Memory B cell (primary cell): ENCODE measurements at places on chromosomes 6 and 20.

GRCh38 chr20:50336661-50337060, 146.0 kb downstream of the CEBPB start:
- no peak for DNase-seq

- no peak for DNase-seq
Observed at GRCh38 chr6:139131736-139132280, 3.1 kb upstream of the HECA start.

DNA sequence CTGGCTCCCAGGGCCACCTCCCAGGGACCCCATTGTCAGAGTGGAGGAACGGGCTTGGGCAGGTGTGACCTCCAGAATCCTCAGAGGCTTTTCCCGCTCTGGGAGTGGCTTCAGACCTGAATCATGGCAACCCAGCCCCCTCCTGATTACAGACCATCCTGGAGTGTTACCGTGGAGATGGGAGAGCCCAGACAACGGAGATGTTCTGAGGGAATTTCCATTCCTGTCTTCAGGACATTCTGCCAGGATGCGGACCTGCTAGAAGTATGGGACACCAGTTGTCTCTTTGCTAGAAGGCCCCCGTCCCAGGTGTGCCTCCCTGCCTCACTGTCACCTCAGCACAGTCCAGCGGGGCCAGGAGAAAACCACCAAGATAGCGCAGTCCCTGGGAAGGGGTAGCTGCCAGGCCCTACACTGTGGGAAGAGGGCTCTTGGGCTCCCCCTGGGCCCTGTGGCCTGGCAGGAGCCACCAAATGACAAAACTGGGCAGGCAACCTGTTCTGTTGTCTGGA, 109.9 kb downstream of the PSMB1 start:
- DNase-seq: no peak

GRCh38 chr20:21714297-21715192, 9.1 kb downstream of the PAX1 start:
- no peak for DNase-seq

DNA sequence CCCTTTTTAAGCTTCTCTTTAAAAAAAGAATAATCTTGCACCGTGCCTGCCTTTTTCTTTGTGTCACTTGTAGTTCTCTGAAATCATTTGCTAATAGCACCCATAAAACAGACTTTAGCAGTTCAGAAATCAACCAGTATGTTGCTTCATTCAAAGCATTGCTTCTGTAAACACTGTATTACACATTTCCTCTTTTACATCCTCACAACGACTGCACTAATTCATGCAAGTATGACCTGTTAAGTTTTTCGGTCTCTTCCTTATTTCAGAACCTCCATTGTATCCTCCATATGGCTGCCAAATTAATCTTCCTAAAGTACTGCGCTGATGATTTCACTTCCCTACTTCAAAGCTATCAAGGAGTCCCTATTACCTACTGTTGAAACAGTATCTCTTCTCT, 142.9 kb upstream of the RNF217 start:
- DNase-seq: no peak

GRCh38 chr6:88008411-88008810, 39.2 kb upstream of the SPACA1 start:
- DNase-seq: no peak

GRCh38 chr6:36217188-36217587, 20.6 kb downstream of the BRPF3 start:
- no peak for DNase-seq

DNA sequence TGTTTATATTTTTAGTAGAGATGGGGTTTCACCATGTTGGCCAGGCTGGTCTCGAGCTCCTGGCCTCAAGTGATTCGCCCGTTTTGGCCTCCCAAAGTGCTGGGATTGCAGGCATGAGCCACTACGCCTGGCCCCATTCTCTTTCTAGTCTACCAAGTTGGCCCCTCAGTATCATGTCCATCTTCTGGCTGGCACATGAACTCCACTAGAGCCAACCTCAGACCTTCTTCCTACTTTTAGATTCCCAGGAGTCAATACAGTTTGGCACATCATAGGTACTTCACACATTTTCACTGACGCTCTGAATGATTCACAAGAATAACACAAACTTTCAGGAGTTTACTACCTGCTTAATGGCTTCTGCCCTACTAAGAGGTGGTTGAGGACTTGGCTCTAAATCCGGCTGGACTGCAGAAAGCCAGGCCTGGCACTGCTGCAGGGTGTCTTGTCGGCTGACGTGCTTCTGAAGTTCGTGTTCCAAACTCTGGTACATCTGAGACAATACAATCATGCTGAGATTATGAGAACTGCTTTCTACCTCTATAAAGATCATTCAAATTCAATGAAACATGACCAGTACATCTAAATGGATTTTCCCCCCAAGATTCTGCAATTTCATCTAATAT, 293.3 kb downstream of the SYNE1 start:
- DNase-seq: no peak

- DNase-seq: no peak
Observed at GRCh38 chr20:63747622-63748069, 8.1 kb downstream of the SLC2A4RG start.

DNA sequence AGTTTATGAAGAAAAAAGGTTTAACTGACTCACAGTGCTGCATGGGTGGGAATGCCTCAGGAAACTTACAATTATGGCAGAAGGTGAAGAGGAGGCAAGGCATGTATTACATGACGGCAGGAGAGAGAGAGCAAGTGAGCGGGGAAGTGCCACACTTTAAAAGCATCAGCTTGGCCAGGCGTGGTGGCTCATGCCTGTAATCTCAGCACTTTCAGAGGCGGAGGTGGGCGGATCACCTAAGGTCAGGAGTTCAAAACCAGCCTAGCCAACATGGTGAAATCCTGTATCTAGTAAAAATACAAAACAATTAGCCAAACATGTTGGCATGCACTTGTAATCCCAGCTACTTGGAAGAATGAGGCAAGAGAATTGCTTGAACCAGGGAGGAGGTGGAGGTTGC, 213.3 kb upstream of the THEMIS start:
- DNase-seq: no peak

DNA sequence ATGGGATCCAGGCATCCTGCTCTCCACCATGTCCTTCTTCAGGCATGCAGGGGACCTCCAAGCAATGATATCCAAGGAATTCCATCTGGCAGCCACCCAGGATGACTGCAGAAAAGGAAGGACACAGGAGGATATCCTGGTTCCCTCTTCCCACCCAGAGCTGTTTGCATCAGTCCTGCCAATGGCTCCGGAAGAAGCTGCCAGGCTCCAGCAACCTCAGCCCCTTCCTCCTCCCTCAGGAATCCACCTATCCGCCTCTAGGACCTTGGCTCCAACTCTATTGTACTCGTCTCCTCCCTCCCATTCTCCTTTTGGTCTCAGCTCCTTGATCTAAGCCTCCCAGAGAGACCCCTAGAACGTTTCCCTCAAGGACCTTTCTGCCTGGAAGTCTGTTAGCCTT, 733 bp upstream of the PSORS1C2 start:
- DNase-seq: no peak

DNA sequence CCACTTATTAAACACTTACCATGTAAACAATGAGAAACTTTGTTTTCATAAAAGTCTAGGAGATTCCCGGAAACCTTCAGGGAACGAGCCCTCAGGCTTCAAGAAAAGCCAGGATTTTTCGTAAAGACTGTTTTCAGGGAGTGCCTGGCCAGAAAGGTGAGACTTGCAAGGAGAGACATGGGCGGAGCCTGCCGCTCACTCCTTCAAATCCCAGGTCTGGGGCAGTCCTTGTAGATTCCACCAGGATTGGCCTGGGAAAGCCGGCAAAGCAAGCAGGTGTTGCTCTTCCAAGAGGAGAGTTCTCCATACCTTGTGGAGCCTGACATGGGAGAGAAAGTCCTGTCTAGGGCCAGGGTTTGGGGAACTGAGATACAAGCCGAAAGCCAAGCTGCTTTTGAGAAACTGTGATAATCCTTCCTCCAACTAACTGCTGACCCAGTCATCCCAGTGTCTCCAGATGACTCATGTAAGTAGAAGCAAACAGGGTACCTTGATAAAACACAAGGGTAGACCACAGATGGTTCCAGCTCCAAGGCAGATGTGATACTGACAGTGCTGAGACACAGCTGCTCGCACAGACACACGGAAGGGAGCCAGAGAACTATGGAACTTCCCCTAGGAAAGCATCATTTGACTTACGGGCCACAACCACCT, 69.4 kb upstream of the NAA20 start:
- DNase-seq: no peak

DNA sequence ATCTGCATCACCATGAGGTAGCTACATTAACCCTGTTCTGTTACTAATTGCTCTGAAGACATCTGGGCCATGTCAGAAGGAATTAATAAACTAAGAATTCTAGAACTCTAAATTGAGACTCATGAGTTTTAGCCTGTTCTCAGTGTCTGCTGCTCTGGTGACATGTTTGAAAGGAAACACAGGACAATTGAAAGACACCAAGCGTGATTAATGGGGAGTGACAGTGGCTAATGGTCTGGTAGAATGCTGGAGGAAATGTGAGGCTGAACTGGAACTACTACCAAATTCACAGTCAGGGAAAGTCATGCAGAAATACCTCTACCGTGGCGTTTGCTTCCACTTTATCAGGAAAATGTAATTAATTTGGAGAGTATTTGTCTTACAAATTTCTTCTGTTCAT, 140.0 kb downstream of the TBC1D7 start:
- DNase-seq: no peak

DNA sequence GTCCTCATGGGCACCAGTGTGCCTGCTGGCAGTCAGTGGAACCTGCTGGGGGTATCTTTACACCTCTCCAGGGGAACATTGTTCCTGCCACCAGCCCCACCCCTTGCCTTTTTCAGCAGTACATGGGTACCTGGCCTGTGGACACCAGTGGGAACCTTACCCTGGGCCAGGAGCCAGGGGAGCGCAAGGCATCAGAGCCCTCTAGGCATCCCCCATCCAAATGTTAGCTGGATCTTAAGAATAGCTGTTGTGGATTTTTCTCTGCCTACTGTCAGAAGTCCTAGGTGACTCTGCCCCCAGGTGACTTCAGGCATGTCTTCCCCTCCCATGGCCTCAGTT, 38.8 kb upstream of the ID1 start:
- no peak for DNase-seq
